ENCODE measurements at places on chromosomes 13 and 19.
A peak's percentile ranks its signal among the peaks of the same experiment; 100 is the strongest.

DNA sequence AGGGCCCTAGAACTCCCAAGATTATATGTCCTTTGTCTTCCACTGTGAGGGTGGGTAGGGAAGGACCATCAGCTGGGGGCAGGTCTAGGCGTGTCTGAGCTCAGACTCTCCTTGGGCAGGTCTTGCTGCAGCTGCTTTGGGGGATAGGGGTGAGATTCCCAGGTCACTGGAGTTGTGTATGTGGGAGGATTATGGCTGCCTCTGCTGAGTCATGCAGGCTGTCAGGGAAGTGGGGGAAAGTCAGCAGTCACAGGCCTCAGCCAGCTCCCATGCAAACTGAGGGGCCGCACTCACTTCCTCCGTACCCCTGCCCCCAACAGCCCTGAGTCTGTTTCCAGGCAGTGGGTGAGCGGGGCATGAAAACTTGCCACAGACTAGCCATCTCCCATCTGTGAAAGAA is 600.8 kb downstream of the DIAPH3 start:
- DNase-seq, result no peak

GRCh38 chr13:22014469-22014868 is 343.6 kb downstream of the FGF9 start:
- no peak for DNase-seq

DNA sequence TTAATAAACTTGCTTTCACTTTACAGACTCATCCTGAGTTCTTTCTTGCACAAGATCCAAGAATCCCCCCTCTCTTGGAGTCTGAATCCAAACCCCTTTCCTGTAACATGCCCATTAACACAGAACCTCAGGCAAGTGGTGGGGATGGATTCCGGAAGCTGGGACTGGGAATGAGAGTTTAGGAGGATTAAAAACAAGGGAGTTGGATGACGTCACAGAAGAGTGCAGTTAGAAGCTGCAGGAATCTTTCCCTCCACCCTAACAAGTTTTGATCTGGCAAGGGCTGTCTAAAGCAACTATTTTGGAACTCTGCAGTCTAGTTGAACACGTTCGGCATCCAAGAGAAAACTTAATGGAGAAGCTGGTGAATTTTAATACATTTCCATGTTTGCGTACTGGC is 48.2 kb upstream of the PEPD start:
- no peak for DNase-seq

DNA sequence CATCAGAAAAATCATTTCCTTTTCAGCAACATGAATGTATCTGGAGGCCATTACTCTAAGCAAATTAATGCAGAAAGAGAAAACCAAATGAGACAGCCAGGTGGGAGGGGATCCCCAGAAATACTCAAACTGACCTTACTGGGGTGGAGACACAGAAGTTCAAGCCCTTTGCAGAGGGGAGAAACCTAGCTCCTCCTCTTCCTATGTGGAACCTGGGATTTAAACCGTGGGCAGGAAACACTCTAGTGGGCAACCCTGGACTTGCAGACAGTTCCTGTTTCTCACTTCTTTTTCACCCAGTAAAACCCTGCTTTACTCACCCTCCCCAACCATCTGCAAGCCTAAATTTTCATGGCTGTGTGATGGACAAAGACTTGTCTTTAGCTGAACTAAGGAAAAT is 61.3 kb downstream of the SLITRK6 start:
- no peak for DNase-seq

GRCh38 chr13:83085186-83085900 is 796.9 kb downstream of the SLITRK1 start:
- no peak for DNase-seq

DNA sequence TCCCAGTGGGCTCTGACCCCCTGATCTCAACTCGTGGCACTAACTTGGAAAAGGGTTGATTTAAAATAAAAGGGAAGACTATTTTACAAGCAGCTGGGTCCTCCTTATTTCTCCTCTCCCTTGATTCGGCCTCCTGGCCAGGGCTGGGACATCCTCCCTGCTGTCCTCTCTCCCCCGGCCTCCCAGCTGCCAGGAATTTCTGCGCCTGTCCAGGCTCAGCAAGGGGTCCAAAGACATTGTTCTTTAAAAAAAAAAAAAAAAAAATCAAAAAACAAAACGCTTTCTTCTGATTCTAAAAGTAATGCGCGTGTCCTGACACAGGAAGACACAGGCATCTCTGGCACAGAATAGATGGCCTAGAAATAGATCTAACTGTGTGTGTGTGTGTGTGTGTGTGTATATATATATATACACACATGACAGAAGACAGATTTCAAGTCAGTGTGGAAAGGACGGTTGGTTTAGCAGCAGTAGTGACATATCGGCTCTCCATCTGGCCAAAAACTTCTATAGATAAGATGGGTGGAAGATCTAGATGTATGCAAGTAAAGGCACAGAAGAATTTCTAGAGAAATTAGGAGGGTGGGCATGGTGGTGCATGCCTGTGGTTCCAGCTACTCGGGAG is 12.3 kb upstream of the LENG8 start:
- DNase-seq, result no peak

DNA sequence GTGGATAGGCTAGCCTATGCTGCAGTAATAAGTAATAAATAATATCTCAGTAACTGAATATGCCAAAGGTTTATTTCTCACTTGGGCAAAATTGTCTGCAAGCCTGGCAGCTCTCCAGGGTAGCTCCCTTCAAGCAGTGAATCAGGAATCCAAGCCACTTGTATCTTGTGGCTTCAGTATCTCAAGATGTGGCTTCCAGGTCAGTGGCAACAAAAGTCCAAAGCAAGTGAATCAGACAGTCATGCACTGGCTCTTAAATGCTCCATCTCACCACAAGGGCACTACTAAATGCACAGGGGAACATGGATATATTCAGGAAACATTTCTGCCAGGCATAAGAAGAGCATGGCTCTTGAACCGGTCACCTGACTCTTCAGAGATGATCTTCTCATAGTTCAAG is 126.3 kb downstream of the KCTD12 start:
- DNase-seq, result no peak

- DNase-seq, result peak; percentile 17
Measured at GRCh38 chr13:64471916-64472315, 2758.2 kb downstream of the PCDH9 start.

- no peak for DNase-seq
Measured at GRCh38 chr19:49297403-49297802, 27.6 kb downstream of the SLC6A16 start.

- no peak for DNase-seq
Measured at GRCh38 chr13:76709851-76710250, 176.4 kb downstream of the KCTD12 start.

DNA sequence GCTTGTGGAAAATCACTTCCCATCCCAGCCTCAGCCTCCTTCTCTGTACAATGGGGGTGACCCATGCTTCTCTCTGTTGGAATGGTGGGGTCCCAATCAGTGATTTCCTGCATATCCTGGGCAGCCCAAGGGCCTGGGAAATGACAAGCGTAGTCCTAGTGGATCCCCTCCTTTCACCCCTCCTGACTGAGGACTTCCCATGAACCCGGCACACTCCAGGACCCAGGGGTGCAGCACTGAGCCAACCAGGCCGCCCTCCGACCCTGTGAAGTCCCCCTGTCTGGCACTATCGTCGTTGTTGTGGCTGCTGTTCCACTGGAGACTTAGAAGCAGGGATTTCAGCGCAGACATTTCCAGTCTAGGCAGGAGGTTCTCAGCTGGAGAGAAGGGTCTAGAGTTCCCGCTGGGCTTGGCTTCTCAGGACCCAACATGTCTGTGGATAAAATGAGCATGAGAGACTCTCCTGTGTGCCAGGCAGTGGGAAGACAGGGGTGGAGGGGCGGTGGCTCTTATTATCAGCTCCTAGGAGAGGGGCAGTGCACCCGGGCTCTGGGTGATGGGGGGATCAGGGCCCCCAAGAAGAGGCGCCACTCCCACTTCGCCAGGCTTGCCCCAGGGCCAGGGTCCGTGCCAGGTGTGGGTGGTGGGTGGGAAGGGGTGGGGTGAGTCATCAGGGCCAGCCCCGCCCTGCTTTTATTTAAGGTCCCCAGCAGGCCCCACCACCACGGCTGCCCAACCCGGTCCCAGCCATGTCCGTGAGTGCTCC is at the start of gene LGALS7B:
Gene LGALS7B (plus strand): TSS at position 723 of the 766 bp plus-strand sequence. CDS start 27 bp downstream, at position 750.
- no peak for DNase-seq

DNA sequence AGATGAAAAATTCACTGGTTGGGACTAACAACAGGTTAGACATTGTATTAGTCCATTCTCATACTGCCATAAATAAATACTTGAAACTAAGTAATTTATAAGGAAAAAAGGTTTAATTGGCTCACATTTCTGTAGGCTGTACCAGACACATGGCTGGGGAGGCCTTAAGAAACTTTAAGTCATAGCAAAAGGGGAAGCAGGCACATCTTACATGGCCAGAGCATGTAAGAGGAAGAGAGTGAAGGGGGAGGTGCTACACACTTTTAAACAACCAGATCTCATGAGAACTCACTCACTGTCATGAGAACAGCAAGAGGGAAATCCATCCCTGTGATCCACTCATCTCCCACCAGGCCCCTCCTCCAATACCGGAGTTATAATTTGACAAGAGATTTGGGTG is 125.9 kb downstream of the SUCLA2 start:
- DNase-seq, result no peak

All from brain pericyte (primary cell).